ENCODE measurements at places on chromosomes 11 and 22.

GRCh38 chr11:92623055-92623454 lies 346.4 kb upstream of the MTNR1B start:
- no peak for DNase-seq

- DNase-seq, result no peak
Observed at GRCh38 chr11:60679879-60680278, 19.5 kb upstream of the MS4A8 start.

- DNase-seq, result peak; percentile 38
Observed at GRCh38 chr11:134275534-134276395, at the start of gene GLB1L3. GLB1L3 (plus strand) TSS chr11:134276379; CDS start chr11:134276741, 362 bp downstream.

DNA sequence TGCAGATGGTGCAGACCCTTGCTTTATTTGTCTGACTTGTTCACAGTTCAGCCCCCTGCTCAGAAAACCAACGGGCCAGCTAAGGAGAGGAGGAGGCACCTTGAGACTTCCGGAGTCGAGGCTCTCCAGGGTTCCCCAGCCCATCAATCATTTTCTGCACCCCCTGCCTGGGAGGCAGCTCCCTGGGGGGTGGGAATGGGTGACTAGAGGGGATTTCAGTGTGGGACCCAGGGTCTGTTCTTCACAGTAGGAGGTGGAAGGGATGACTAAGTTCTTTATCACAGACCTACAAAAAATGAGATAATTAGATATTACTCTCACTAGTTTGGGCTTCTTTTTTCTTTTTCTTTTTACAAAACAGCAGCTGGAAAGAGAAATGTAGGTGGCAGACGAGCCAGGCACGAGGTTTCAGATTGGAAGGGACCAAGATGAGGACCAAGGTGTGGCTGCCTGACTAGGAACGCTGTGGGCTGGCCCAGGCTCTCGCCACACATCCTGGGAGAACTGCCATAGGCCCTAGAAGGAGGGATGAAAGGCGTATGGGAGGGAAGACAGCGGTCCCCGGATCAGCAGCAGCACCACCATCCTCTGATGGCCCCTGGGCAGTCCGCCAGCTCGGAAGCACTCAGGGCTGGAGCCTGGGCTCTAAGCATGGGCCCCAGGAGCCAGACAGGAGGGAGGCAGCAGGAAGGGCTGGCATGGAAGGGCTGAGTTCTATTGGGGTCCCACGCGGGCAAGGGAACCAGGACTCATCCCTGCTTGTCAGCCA lies 14.2 kb downstream of the TXN2 start:
- DNase-seq, result peak; percentile 36

- no peak for DNase-seq
Observed at GRCh38 chr11:76553554-76554476, 109.0 kb downstream of the EMSY start.

GRCh38 chr22:36385491-36386350 lies 2.0 kb downstream of the MYH9 start:
- peak; percentile 68 for DNase-seq

GRCh38 chr11:708511-708910 lies 2.5 kb downstream of the EPS8L2 start:
- DNase-seq, result no peak

- DNase-seq, result no peak
Observed at GRCh38 chr11:123328281-123328867, 101.7 kb upstream of the GRAMD1B start.

DNA sequence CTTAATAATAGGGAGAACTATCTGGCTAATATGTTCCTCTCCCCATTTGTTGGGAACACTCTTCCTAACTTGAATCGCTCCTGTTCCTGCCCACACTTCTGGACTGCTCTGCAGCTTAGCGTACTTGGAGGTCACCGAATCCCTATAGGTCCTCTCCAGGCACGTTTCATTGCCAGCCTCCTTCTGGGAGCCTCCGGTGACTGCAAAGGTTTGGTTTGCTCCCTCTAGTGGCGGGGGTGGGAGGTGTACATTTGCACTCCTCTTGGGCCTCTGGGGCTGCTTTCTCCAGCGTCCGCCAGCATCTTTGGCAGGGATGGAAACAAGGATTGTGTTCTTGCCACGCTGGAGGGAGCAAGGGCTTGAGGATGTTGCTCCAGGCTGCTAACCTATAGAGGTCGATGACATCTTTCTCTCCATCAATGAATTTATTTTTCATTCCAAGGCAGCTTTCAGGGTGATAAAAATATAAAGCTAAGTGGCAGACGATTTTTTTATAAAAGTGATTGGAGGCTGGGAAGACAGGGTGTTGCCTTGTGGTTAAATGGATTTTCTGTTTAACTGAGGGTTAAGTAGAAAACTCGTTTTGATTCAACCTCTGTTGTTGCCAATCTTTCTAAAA lies 48.7 kb downstream of the TSPAN18 start:
- DNase-seq, result peak; percentile 44

- DNase-seq, result peak; percentile 84
Observed at GRCh38 chr22:45671783-45672563, at the start of gene ATXN10. ATXN10 (plus strand) TSS chr22:45671834; CDS start chr22:45672064, 230 bp downstream.

GRCh38 chr11:27571154-27571810 lies 64.7 kb upstream of the LIN7C start:
- peak; percentile 79 for DNase-seq

DNA sequence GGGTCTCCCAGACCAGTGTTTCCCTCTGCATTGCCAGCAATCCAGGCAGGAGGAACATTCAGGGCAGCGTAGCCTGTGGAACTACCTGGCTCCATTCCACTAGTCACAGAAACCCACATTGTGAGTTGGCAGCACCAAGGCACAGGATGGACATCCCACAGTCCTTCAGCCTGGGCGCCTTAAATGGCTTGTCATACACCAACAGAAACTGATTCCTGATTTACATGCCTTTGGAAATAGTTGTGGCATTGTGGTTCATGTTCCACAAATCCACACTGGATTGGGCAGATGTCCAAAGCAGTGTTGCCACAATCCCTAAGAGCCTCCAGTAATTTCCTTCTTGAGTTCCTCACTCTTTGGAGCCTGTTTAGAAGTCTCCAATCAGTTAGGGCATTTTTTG lies 225.6 kb downstream of the BLID start:
- DNase-seq, result peak; percentile 70

Measured in adipocyte (in vitro differentiated cells).